Spinal cord (tissue), 10 donors: ENCODE measurements at places on chromosomes 4 and X. TPM values are rescaled to one million over a fixed set of nuclear protein-coding genes. Genes with fewer than 3 reads are reported as not detected.

The CT45A1 gene
- not detected for total RNA-seq

The GPR50 gene
- total RNA-seq = 0.06 TPM

The HSFX3 gene
- total RNA-seq = not detected

The TMEM165 gene
- total RNA-seq = 73.4 TPM

The MFAP3L gene
- total RNA-seq = 34.4 TPM

The CENPE gene
- total RNA-seq = 7.6 TPM

The GPRASP2 gene
- 101 TPM for total RNA-seq

The PRICKLE3 gene
- total RNA-seq = 2.2 TPM

The FGG gene
- total RNA-seq = not detected

The PPEF2 gene
- 0.06 TPM for total RNA-seq

The TAB3 gene
- total RNA-seq = 19.0 TPM

The GPC3 gene
- 70.5 TPM for total RNA-seq

The CENPVL1 gene
- 0.83 TPM for total RNA-seq

The ADH1A gene
- not detected for total RNA-seq

The FDCSP gene
- total RNA-seq = not detected

The KLF8 gene
- 10.7 TPM for total RNA-seq

The FRG2 gene
- not detected for total RNA-seq

The ZIC3 gene
- total RNA-seq = 12.1 TPM

The PABPC1L2A gene
- 1.7 TPM for total RNA-seq

The CCDC149 gene
- 21.6 TPM for total RNA-seq

The MAML3 gene
- 6.0 TPM for total RNA-seq

The XAGE1B gene
- total RNA-seq = not detected

The H2BW2 gene
- not detected for total RNA-seq

The OTUD6A gene
- not detected for total RNA-seq

The PPARGC1A gene
- total RNA-seq = 15.8 TPM

The CXCL9 gene
- 0.11 TPM for total RNA-seq

The ETDA gene
- not detected for total RNA-seq

The C4orf50 gene
- total RNA-seq = 6.4 TPM

The HMGN5 gene
- 6.0 TPM for total RNA-seq

The ABLIM2 gene
- total RNA-seq = 33.3 TPM

The MAGEC1 gene
- total RNA-seq = not detected

The TRPC3 gene
- 4.8 TPM for total RNA-seq

The TIGD4 gene
- total RNA-seq = 3.3 TPM

The MCUB gene
- total RNA-seq = 18.0 TPM

The ERAS gene
- not detected for total RNA-seq

The GPM6B gene
- 523 TPM for total RNA-seq
